ENCODE measurements at places on chromosomes 7 and 10.

- DNase-seq: no peak
Observed at GRCh38 chr7:93715234-93715633, 140.7 kb upstream of the CALCR start.

DNA sequence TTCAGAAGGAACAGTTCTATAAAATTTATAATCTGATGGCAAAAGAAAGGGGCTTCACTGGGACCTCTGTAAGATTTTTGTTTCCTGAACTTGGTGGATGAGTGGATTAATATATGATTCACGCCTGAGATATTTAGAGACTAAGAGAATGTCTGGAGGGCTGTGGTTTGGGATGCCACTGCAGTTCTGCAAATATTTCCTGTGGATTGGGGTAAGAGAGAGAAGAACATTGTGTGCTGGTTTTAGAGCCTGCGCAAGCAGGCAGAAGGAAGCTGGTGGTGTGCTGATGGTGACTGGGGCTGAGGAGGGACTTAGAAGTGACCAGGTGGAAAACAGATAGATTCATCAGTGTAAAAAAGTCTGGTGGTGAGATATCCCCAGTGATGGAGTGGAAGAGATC lies 87.0 kb downstream of the SUGCT start:
- no peak for DNase-seq

DNA sequence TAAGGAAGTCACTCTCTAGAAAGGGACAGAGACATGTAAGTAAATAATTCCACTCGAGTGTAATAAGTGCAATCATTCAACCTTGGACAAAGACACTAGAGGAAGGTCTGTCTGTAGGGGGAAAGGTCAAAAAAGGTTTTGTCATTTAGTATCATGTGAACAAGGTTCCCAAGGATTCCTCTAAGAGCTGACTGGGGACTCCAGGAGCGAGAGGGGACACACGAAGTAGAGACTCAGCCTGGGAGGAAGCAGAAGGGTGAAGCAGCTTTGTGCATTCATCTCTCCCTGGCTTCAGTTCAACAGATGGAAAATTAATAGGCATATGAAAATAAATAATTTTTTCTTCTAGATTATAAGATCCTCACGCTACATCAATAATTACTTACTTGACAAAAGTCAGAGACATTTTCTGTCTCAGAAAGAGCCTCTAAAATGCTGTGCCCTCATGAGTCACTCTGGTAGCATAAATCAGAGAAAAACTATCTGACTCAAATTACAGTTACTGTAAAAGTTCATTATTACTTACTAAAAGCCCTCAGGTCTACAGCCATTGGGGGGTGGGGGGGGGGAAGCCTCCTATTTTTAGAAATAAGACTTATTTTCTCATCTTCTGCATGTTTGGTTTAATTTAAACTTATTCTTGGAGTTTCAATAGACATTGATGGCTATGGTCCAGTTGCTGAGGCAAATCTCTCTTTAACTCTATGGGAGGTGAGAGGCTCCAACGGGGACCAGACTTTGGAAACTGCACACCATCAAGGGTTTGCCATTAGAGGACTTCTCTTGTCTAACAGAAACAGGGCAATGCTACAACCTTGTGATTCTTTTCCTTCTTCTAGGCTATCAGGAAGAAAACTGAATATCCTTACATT lies 275.1 kb upstream of the KLF14 start:
- DNase-seq: no peak

DNA sequence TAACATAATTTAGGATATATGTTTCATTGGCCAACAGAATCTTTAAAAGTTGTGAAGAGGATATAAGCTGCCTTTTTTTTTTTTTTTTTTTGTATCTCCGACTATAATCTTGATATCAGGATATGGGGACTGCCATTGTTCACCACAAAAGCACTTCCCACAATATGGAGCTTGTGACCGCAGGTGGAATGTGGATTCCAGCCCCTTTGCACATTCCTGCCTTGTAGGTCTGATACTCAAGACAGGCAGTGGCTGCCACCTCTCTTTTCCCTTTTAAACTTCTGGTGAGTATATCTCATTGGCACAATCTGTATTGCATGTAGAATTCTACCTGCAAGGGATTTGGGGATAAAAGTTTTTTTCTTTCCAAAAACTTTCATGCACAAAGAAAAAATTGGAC lies 272.7 kb upstream of the VWC2 start:
- DNase-seq: no peak

DNA sequence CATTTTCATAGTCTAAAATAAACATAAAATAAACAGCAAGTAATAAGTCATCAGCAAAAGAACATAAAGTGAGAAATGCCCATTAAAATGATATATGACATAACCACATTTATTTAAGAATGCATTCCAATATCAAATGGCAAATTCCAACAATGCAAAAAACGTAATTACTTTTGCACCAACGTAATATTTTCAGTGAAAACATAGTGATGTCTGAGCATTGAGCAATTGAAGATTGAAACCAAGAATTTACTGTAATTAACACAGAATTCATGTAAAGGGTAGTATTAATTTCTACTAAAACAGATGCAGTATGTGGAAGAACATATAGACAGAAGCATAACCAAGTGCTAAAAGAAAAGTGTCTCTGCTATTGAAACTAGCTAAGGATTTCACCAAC lies 123.0 kb upstream of the TNS3 start:
- DNase-seq: no peak

All from stimulated activated CD8-positive, alpha-beta memory T cell treated with anti-CD3 and anti-CD28 coated beads, Interleukin-7, amount 100 ng/mL, for 24 hours (primary cell).